ENCODE measurements at places on chromosomes 6 and 20.

- no peak for DNase-seq
Measured at GRCh38 chr6:137217801-137218472, 1.2 kb downstream of the IFNGR1 start.

- no peak for DNase-seq
Measured at GRCh38 chr20:3560162-3560561, 89.3 kb downstream of the ATRN start.

DNA sequence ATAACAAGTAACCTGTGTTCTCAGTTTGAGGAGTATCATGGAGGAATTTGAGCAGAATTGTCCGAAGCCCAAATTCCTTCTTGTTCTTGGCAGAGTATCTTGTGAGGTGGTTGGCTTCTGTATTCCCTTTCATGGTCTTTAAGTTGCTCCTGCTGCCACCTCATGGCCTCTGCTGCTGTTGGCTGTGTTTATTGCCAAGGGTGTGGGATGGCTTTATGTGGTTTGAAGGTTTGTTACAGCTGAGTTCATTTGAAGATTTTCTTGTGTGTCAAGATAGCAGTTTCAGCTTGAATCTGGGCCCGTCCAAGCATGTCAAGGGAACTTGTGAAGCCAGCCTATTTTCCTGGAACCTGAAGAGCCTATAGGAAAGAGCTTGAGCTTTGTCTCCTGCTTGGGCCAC, 20.2 kb upstream of the TTK start:
- DNase-seq = no peak

GRCh38 chr20:36777167-36777566, 3.6 kb upstream of the DSN1 start:
- DNase-seq = no peak

DNA sequence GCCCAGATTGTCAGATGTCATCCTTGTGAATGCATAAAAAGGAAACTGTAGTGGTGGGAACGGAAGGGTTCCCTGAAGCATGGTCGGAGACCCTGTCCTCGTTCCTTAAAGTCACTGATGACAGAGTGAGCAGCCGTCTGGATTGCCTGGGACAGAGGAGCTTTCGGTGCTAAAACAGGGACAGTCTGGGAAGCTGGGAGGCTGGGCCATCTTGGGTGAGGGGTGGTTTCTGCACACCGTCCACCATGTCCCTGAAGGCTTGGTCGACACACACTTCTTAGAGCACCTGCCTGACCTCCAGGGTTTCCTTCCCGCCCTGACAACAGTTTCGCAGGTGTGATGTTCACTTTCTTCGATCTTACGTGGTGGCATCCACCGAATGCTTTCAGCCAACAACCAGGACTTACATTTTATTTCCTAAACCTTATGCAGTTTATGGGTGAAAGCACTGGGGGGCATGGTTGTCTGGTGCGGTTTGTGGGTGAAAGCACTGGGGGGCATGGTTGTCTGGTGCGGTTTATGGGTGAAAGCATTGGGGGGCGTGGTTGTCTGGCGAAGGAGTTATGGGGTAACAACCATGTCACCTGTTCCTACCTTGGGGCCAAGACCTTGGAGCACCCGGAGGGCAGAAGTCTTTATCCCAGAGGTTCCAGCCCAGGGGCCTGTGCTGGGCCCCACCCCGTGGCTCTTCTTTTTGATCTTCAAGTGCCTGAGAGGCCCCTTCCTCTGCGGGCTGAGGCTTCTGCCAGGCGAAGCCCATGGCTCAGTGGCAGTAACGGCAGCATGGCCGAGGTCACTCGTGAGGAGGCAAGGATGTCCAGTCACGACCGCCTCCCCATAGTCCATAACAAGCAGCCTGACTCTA, 81.7 kb upstream of the FRMD1 start:
- no peak for DNase-seq
